ENCODE measurements at places on chromosomes 2 and 18.

DNA sequence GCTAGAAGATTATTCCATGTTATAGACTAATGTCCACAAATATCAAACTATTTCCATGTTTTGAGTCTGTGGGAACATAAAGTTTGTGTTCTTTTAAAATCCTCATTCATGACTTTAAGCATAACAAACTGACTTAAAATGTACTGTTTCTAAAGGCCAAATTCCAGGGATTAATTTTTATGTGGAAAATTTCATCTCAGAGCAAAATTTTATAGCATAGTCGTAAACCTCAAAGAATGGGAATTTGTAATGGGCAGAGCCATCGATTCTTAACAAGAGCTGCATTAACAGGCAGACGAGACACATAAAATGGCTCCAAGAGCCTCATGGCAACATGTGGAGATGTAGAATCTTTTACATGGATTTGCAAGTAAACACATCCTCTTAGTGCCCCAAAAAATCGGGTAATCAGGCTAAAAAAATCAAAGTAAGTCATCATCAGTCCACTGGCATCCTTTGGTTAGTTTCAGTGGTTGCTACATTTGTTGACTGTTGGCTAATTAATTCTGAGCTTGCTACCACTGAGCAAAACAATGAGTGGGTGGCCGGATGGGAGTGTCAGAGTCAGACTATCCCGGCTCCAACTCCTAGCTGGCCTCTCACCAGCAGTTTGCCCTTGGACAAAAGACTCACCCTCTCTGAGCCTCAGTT, 119.6 kb downstream of the FAM210A start:
- no peak for DNase-seq

DNA sequence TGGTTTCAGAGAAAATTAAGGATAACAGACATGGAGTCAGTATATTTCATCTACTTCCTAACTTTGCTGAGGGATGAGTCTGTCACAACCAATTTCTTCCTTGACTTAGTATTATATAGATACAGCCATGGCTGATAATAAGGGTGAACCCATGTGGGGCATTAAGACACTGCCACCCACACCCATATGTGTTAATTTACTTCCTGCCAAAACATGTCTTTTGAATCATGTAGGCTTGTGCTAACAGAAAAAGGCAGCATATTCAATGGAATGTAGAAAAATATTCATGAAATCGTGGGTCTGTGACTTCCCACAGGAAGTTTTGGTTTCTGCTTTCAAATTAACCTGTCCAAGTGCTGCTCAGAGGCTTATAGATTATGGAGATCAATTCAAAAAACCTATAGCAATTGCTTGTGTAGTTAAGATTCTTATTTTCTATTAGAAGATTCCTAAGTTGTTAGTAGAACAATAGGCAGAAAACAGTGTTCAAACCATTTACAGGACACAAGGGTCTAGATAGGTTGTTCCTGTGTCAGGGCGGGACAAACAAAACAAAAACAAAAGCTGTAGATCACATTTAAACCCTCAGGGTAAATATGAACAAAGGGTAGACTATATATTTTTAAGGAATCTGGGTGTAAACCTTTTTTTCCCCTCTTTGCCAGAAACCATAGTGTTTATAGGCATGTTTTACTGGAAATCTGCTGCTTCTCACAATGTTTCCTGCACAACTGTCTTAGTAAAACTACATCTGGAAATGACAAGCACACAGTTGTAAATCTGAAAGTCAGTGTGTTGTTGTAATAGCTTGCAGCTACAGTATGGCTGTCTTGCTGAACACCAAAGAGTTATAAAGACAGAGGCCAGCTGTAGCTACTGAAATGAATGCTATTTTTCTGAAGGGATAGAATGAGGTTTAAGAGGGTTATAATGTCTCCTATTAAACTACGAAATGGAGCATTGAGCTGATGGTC, 691.2 kb downstream of the EPHA4 start:
- DNase-seq, result no peak

DNA sequence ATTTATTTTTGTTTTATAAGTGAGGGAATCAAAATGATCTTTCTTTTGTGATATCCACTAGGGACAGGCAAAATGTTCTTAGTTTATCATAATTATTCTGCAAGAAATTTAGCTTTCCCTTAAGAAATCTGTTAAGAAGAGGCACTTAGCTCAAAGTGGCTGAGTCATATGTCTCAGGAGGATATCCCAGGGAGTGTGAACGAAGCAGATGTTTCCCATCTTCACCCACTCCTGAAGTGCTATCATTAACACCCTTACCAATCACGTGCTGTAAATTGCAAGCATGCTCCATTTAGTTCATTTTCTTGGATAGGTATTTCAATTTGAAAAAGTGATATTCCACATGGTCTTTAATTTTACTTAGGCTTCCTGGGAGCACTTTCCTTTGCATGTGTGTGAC, 774.3 kb upstream of the TMEFF2 start:
- DNase-seq, result no peak

GRCh38 chr2:185700883-185701282, 37.7 kb upstream of the FSIP2 start:
- no peak for DNase-seq

DNA sequence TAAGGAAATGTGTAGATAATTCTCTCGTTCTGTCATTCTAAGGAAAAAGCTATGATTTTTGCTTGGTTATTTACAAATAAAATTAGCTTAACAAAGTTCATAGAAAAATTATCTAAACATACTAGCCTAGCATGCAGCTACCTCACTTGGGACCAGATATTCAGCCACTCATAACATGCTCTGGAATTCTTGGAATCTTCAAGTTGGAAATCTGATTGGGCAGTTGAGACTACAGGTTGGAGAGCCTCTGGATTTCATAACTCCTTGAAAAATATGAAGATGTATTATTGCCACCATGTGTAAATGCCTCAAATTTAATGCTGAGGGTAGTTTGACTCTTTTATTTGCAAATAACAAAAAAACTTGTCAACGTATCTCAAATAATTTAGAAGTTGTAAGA, 132.2 kb upstream of the GULP1 start:
- no peak for DNase-seq

DNA sequence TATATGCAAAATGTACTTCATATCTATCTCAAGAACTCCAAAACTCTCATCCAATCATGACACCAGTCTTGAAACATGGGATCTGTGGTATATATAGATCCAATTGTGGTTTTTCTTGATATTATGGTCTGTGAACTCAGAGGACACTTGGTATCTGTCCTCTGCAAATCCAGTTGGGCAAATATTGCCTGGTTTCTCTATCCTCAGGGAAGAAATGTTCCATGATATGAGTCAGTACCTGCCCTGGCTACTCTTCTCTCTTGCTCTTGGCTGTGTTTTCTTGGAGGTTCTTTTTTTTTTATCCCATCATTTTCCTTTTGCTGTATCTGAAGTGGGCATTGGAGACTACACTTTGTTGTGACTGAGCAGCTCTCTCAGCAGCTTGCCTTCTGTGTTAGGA, 10.9 kb downstream of the NBEAL1 start:
- DNase-seq, result no peak

- DNase-seq, result no peak
These were observed 28.0 kb upstream of the SCYGR1 start for GRCh38 chr2:227415538-227416424.

DNA sequence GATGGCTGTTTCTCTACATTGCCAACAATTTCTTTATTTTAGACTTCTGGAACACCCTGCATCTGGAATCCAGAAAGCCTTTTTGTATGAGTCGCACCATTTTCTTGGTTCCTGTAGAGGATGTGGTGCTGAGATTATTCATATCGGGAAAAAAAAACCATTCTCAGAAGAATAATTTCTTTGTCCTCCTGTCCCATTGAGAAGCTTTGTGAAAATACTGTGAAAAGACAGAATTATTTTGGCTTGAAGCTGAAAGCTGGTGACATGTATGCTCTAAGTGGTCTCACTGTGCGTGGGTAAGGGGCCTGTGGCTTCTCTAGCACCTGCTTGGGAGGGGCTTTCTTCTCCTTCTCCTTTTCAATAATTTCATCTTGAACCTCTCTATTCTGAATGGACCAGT, 138.4 kb downstream of the FAM210A start:
- DNase-seq, result no peak

GRCh38 chr2:223494942-223495341, 107.2 kb downstream of the SCG2 start:
- no peak for DNase-seq

GRCh38 chr2:239750929-239751678, 274.0 kb downstream of the NDUFA10 start:
- DNase-seq, result no peak

GRCh38 chr2:120253021-120253882, 600 bp downstream of the RALB start:
- DNase-seq, result no peak

GRCh38 chr2:235087832-235088495, 136.1 kb downstream of the SH3BP4 start:
- DNase-seq, result no peak

- DNase-seq, result no peak
These were observed 322.5 kb downstream of the LPIN1 start for GRCh38 chr2:12068796-12069538.

- no peak for DNase-seq
These were observed 169.4 kb downstream of the SMAD7 start for GRCh38 chr18:48781163-48781987.
